ENCODE measurements at places on chromosomes 5 and 9.

DNA sequence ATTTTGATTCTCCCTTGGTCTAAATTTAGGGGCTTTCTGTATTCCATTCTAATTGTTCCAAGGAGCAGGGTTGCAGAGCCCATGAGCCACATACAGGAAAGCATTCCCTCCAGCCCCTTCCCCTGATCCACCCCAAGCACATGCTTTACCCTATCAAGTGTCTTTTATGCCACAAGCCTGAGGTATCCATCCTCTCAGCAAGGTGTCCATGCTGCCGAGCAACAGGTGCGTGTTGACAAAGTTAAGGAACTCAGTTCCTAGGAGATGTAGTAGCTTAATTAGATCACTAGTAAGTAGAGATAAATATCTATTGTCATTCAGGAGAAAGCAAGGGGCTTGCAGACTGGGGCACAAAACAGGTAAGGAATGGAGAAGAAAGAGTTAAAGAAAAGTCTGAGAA, 57.8 kb downstream of the FEM1C start:
- no peak for DNase-seq

GRCh38 chr5:16679863-16680262, 63.1 kb upstream of the RETREG1 start:
- no peak for DNase-seq

DNA sequence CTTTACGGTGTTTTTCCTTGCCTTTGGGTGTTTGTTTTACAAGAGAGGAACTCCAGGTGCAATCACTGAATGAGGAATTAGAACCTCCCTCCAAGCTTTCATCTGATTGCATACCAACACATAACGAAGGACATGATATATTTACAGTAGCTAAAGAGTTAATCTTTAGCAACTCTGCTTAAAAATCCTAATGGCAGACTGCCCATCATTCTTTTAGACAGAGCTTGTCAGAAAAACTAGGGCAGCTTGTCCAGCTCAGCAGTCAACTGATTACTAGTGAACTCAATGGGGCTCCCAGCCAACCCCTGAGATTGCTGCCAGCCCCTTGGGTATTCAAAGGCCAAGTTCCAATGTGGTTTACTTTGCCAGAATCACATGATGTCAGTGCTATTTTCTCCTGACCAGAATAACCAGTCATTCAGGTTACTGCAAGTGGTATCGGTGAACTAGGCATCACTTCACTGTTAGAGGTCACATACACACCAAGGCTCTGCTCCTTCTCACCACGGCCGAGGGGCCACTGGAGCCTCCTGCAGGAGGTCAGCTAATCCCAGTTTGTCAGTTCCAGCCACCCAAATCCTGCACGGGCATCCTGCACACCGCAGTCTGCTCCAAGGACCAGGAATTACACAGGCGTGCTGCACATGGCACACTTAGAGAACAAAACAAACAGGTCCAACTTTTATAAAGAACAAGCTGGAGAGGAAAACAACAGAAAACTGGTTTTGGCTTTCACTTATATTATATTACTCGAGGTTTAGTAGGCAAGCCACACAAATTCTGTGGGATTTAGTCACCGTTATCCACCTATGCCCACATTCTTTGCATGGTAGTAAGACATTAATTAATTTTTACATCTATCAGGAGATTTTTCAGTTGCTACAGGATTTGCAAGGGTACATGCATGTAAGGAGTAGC, 62.5 kb downstream of the NFIB start:
- DNase-seq = no peak

DNA sequence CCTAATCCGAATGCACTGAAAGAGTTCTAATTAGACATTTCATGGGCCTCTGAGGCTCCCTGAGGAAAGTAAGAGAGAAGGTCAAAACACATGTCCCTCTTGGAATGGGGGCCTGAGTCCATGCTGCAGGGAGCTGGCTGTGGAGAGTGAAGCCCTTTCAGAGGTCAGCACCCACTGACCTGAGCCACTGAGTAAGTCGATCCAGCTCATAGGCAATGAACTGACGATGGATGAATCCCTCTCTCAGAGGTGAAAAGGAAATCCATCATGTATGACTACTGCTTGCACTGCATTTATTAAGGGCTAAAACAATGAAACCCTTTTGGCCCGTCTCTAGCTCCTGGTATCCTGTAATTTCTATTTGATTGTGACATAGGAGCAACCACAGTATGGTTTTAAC, 288.9 kb upstream of the VLDLR start:
- DNase-seq = no peak

- DNase-seq = peak; percentile 53
Measured at GRCh38 chr5:108380531-108381349, 1.2 kb downstream of the FBXL17 start.

GRCh38 chr5:158487664-158488063, 612.1 kb downstream of the EBF1 start:
- no peak for DNase-seq

Measured in GM12864 (cell line).